HFFc6 (cell line): ENCODE measurements at places on chromosomes 7 and 10. TPM values are rescaled to one million over a fixed set of nuclear protein-coding genes. Genes with fewer than 3 reads are reported as not detected.
A peak's percentile ranks its signal among the peaks of the same experiment; 100 is the strongest.

- DNase-seq, result no peak
Measured at GRCh38 chr7:24587853-24588252, 14.6 kb downstream of the PALS2 start.

DNA sequence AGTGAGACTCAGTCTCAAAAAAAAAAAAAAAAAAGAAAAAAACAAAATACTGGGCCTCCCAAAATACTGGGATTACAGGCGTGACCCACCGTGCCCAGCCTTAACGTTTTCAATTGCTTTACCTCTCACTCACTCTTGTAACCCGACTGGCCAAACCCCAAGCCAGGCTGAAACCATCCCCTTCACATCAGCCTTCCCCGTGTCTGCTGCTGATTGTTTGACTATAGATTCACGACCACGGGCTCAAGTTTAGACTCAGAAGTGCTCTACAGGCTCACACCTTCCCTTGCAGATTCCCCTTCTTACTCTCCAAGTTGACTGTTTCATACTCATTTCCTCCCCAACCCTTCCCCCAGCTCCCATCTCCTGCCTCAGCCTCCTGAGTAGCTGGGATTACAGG lies 22.3 kb downstream of the TYW1 start:
- DNase-seq, result no peak

DNA sequence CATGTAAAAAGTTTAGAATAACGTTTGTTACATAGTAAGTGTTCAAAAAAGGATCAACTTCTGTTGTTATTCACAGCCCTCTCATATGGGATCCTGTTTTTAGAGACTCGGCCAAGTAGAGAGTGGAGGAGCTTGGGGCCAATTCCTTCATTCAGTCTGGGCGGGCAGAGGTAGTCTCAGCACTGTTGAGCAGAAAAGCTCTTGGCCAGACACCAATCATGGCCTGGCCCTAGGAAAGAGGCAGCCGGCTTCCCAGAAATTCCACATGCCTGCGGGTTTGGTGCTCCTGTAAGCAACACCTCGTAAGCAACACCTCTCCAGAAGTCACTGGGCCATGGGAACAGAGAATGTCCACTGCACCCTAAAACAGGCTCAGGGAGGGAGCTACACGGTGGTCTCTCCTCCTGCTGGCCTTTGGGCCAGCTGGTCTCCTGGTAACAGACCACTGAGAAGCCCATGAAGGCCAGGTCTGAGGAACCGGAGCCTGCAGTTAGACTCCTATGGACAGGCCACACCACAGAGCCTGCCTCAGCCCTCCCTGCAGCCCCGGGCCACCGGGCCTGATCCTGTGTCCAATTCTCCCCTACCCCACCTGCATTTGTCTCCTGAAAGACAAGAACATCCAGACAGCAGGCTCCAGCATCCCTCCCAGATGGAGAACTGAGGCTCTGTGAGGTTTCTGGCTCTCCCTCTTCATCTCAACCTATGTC lies 149.1 kb downstream of the GRID1 start:
- no peak for DNase-seq

The KCNIP2 gene
- 0.43 to 0.91 TPM (median 0.44 TPM) in 3 replicates for total RNA-seq

DNA sequence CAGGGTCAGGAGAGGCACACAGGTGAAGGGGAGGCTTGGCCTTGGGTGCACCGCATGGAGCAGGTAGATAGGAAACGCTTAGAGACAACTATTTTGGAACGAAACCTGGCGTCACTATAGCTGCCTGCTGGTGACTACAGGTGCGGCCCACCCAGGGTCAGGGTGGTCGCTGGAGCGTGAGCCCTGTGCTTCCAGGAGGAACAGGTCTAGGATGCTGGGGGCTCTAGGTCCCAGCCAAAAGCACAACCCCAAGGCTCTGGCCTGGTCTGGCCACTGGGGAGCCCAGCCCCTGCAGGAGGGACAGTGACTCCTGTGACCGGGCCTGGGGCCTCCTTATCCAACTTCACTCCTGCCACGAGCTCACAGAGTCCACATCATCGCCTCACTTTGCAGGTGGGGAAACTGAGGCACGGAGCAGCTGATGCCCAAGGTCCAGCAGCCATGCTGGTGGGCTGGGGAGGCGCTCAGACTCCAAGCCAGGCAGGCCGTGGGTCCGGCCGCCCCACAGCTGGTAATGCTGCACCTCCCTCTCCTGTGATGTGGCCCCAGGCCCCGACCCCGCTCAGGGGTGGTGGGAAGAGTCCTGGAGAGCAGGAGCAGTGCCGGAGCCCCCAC lies 9.0 kb downstream of the LFNG start:
- no peak for DNase-seq

DNA sequence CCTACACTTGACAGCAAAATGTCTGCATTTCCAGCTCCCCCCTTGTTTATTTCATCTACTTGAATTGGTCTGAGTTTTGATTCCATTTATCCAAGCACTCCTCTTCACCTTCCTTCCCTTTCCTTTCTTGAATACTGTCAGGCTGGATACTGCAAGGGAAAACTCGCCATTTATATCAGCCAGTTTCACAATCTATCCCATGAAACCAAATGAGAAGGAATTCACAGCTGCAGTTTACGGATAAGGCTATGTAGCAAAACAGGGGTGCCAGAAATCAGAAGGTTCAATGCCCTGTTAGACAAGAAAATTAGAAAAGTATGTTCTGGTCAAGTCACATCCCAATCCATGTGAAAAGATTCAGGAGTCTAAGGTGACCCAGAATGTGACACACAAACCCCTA lies 28.1 kb downstream of the CCDC6 start:
- no peak for DNase-seq

- DNase-seq, result no peak
Measured at GRCh38 chr10:128029731-128030369, 96.4 kb downstream of the MKI67 start.

DNA sequence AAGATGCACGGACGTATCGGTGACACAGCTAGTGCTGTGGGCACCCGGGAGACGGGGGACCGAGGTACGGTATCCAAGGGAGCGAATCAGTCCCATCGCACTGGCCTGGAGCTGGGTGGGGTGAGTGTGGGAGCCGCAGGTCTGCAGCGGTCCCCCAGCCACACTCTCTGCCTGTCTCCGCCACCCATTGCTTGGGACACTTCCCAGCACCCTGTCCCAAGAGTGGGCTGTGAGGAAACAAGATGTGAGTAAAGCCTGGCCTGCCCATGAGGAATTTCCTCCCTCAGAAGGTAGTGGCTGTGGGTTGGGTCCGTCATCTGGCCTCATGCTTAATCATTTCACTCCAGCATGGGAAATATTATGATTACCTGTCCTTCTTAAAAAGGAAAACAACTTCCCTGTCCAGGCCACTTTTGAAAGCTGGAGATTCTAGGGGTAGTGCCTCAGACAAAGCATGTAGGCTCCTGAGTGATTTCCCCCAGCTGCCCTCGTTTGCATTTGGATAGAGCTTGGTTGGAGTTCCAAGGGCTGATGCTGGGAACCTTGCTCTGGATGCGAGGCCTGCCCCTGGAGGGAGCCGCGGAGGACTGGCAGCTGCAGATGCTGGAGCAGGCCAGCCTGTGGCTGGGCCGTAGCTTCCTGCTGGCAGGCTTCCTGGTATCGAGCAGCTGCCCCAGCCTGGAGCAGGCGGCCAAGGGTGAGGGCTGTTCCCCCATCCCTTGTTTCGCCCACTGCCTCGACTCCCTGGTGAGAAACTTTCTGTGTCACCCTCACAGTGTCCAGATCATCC lies 6.2 kb upstream of the ACTR3C start:
- DNase-seq, result no peak

The SPDYE9 gene
- not detected in 3 replicates for total RNA-seq

DNA sequence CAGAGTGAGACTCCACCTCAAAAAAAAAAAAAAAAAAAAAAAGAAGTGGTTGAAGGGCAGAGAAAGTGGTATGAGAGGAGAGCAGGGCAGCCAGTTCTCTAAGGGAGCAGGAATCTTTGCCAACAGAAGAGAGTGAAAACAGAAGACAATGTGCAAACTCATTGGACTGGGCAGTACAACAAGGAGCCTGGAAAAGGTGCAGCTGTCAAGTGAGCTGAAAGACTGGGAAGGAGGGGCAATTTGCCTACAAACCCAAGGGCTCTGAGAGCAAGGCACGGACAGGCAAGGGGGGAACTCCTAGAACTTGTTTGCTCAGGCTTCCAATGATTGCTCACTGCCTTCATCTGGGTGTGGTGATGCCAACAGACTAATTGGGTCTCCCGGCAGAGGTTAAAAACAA lies 9.5 kb downstream of the ACTR1A start:
- no peak for DNase-seq

DNA sequence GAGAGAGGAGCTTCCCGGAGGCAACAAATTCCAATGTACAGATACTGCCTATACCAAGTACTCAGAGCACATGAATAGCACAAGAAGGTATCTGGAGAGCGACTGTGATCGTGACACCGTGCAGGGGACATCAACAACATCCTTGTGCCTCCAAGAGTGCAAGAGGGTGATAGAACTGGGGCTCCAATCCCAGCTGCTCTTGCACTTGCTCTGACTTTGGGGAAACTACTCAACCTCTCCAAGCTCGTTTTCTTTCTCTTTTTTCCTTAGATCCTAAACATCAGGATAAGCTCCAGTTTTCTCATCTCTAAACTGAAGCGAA lies 12.1 kb downstream of the RFC2 start:
- no peak for DNase-seq

GRCh38 chr7:17279061-17279460 lies 19.4 kb upstream of the AHR start:
- DNase-seq, result no peak

DNA sequence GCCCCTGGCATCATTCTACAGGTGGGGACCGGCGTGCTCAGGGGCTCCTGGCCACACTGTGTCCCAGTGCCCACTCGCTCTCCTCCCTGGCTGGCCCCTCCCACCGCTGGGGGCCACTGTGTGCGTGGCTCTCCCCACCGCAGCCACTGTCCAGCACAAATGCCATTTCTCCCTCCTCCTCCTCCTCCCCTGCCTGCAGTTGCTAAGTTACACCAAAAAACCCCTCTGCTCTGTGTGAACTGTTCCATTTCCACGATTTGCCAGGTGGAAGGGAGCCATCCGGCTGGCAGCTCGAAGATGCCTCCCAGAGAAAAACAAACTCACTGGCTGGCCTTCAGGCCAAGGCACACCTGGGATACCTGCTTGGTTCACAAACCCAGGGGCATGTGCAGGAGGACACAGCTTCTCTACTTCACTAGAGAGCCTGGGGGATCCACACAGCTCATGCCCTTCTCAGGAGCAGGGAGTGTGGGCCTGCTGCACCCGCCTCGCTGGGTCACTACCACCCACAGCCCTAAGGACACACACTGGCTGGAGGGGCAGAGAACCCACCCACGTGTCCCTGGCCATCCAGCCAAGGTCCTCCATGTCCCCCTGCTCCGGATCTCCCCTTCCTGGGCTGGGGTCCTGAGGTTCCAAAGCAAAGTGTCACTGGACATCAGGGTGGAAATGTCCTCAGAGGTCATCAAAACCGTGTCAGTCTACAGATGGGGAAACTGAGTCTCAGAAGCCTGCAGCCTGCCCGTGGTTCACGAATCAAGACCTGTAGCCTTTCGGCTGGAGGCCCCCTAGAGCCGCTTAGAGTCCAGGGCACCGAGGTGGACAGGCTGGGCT lies 1.7 kb downstream of the RASGEF1A start:
- no peak for DNase-seq

The SHH gene
- not detected in 3 replicates for total RNA-seq

The EVX1 gene
- not detected in 3 replicates for total RNA-seq

- no peak for DNase-seq
Measured at GRCh38 chr7:130961128-130961601, 227.2 kb upstream of the KLF14 start.

The PLAU gene
- total RNA-seq, result 14.7 to 25.5 TPM (median 23.0 TPM) in 3 replicates

The SKIDA1 gene
- 0.45 to 0.54 TPM (median 0.50 TPM) in 3 replicates for total RNA-seq

DNA sequence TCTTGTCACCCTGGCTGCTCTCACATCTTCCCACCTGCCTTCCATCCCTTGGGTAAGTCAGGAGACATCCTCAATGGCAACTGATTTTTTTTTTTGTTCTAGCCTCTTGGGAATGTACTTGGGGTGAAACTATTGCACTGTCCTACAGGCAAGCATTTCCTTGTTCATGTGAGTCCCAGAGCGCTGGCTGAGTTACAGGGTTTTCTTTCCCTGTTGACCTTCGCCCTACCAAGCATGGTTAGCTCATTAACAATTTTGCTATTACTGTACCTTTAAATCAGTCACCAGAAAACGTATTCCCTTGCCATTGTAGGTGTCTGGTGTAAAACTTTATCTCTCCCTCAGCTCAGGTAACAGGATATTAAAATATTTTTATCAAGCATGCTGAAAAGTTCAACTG lies 98.9 kb downstream of the PRLHR start:
- DNase-seq, result no peak

The ZPBP gene
- total RNA-seq, result not detected in 3 replicates

The ADRB1 gene
- total RNA-seq, result 0.07 TPM in 1 of 3 replicates, not detected in the others

The NAT16 gene
- total RNA-seq, result not detected in 3 replicates

The NUTM2A gene
- 0.16 TPM in 1 of 2 replicates, not detected in the other for total RNA-seq

DNA sequence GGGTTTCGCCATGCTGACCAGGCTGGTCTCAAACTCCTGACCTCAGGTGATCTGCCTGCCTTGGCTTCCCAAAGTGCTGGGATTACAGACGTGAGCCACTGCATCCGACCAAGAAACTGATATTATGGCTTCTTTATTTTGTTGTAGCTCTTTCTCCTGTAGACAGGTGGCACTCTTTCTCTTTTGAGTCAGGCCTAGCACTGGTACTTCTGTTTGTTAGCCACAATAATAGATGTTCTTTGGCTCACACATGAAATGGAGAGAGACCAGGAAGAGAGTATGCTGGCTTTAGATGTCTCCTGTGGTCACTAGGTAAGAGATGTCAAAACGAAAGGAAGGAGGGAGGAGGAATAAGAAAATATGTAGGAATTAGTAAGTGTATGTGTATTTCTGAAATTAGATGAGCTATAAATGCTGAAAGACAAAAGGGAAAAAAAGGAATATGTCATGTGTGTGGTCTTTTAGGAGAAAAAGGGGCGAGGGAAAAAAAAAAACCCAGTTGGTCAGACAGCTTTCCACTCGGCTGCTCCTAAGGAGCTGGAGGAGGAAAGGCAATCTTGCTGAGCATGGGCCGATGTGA lies 78.7 kb downstream of the CLEC2L start:
- DNase-seq, result peak; percentile 45

DNA sequence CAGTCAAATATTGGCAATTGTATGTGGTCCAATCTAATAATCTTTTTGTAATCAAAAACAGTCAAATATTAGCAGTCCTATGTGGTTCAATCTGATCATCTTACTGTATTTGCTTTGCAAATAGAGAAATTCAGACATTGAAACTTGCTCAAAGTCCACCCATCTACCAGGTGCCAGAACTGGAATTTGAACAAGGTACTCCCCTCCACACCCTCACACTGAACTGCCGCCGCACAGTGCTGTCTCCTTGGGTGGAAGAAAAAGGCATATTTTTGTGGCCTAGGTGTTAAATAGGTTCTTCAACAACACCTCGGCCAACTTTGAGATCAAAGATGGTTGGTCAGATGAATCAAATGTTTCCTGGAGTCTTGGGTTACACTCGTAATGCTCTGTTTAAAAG lies 544.2 kb upstream of the GALNT17 start:
- DNase-seq, result no peak

DNA sequence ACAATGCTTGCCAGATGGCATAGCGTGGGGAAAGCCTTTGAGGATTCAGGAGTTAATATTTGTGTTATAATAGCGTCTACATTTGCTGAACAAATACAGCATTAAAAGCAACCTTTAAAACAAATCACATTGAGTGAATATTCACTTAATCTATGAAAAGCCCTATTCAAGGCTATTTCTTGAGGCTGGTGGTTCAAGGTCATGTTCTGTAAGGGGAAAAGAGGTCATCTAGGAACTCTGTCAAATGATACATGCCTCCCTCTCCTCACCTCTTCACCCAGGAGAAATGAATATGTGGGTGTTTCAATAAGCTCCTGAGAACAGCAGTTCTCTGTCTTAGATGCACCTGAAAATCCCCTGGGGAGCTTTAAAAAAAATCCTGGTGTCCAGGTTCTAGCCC lies 303.0 kb downstream of the ELMO1 start:
- no peak for DNase-seq

- peak; percentile 8 for DNase-seq
Measured at GRCh38 chr7:145036604-145037405, 201.0 kb upstream of the TPK1 start.

The UCN3 gene
- not detected in 3 replicates for total RNA-seq
